Muscle of leg (tissue), 16 donors: ENCODE measurements at places on chromosomes 11 and 22. TPM values are rescaled to one million over a fixed set of nuclear protein-coding genes. Genes with fewer than 3 reads are reported as not detected.

PTPRCAP gene
- polyA plus RNA-seq = 1.4 TPM

OAF gene
- polyA plus RNA-seq = 88.6 TPM

RTN4R gene
- 13.5 TPM for polyA plus RNA-seq

KRTAP5-8 gene
- polyA plus RNA-seq = not detected

MICALL1 gene
- polyA plus RNA-seq = 61.4 TPM

DNA sequence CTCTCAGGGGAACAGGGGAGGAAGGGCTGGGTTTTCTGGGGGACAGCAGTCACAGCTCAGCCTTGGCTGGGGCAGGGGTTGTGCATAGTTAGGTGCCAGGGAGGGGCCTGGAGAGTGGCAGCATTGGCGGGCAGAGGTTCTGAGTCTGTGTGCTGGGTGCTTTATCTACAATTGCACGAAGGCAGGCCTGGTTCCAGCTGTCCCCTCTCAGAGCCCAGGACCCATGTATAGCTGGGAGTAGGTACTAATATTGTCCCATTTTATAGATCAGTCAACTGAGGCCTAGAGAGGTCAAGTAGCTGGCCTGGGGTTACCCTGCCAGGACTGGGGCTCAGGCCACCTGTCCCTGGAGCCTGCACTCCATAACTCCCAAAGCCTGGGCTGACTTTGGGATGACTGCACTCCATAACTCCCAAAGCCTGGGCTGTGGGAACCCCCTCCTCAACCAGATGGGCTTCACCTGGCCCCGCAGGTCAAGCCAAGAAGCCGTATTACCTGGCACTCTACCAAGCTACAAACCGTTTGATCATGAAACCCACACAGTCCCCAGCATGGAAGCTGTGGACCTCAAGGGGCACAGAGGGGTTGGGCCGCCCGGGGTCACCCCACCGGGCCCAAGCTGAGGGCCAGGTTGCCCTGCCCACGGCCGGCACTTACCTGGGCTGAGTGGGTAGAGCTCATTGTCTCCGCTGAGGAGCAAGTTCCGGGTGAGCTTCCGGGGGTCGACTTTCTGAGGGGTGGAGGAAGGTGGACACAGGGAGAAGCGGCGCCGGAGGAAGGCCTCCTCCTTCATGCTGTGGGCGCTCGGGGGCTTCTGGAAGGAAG lies 36.5 kb downstream of the OSBPL5 start:
- peaks cover 25% of the 10 kb centered on the region for H3K36me3 ChIP-seq
- H3K4me1 ChIP-seq = peaks cover 22% of the 10 kb centered on the region
- no peak overlapping the region for H3K4me3 ChIP-seq
- H3K27me3 ChIP-seq = no peaks in the 10 kb centered on the region
- DNase-seq = no peak

- H3K27ac ChIP-seq = no peak overlapping the region
- H3K36me3 ChIP-seq = no peaks in the 10 kb centered on the region
- no peaks in the 10 kb centered on the region for H3K4me1 ChIP-seq
- no peaks in the 10 kb centered on the region for H3K27me3 ChIP-seq
- no peak overlapping the region for H3K4me3 ChIP-seq
Measured at GRCh38 chr11:82229341-82229740, 504.3 kb downstream of the FAM181B start.

- H3K4me3 ChIP-seq = no peak overlapping the region
- H3K27ac ChIP-seq = no peak overlapping the region
- DNase-seq = no peak
- no peaks in the 10 kb centered on the region for H3K27me3 ChIP-seq
Measured at GRCh38 chr11:23704183-23704582, 792.7 kb upstream of the LUZP2 start.
